ENCODE measurements at places on chromosomes 7 and 10.

- DNase-seq, result no peak
Observed at GRCh38 chr7:122067077-122067476, 77.0 kb downstream of the AASS start.

- DNase-seq, result no peak
Observed at GRCh38 chr10:76047521-76047920, 616.1 kb downstream of the LRMDA start.

DNA sequence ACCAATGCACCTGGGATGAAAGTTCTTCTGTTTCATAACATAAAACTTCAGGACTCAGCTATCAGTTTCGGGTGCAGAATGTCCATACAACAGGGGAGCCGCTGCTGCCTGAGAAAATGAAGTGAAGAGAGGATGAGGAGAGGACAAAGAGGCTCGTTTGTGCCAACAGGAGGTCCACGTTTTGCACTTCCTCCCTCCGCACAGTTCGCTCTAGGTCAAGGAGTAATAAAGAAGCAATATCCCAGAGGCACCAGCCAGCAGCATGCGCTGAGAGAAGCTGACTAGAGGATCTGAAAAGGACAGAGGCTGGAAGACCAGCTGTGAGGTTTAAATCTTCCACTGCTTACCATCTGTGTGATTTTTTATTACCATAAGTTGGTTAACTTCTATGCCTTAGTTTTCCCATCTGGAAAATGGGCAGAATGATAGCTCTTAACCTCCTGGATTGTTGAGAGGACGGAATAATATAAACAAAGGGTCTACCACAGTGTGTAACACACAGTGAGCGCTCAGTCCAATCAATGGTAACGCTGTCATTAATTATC lies 709 bp downstream of the GPAM start:
- DNase-seq, result no peak

- DNase-seq, result no peak
Observed at GRCh38 chr7:128035712-128036111, 4.5 kb upstream of the LRRC4 start.

DNA sequence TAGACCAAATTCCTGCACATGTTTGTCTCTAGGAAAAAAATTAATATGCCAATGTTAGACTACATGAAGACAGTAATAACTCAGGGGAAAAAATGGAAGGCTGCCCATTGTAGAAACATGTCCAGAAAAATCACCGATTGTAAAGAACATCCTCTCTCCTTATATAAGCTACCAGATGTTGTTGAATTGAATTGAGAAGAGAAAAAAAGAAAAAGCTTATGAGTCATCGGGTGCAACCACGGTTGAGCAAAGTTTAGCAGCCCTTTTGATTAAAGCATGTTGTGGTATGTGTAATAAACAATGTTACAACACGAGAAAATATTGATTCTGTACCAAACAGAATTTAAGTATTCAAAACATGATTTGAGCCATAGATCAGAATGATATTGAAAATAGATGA lies 102.3 kb upstream of the ARHGAP21 start:
- no peak for DNase-seq

DNA sequence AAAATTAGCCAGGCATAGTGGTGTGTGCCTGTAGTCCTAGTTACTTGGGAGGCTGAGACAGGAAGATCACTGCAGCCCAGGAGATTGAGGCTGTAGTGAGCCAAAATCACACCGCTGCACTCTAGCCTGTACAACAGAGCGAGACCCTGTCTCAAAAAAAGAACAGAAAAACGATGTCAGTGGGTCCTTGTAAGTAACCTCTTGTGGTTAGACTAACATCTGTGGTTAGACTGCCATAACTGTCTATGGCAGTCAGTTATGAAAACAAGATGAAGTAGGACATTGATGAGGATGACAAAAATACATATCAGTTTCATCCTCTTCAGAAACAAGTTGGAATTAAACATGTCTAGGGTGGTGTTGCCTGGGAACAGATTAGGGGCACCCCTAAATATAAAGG lies 53.3 kb downstream of the AKAP9 start:
- DNase-seq, result no peak

GRCh38 chr7:148909568-148909967 lies 25.5 kb upstream of the EZH2 start:
- DNase-seq, result no peak

- DNase-seq, result no peak
Observed at GRCh38 chr10:91909117-91909677, at the start of gene FGFBP3. Gene FGFBP3, minus strand, starts transcription at chr10:91909486. Its CDS starts 517 bp downstream, at chr10:91908969.

DNA sequence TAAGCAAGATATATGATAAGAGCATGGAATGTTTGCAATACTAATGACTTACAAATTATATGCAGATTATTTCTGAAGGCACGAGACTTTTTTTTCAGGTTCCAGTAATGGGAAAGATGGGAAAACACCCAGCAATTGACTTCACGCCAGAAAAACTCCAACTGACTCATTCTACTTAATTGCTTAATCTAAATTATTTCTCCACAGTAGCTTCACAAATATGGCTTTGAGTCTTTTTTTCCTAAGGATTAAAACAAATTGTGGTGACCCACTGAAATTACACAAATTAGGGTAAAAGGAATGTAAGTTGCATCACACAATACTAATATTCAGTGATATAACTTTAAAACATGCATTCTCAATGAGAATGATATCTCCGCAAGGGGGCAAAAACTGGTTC lies 138.7 kb downstream of the GNAI1 start:
- DNase-seq, result no peak

- no peak for DNase-seq
Observed at GRCh38 chr7:118169146-118169545, 14.8 kb upstream of the LSM8 start.

DNA sequence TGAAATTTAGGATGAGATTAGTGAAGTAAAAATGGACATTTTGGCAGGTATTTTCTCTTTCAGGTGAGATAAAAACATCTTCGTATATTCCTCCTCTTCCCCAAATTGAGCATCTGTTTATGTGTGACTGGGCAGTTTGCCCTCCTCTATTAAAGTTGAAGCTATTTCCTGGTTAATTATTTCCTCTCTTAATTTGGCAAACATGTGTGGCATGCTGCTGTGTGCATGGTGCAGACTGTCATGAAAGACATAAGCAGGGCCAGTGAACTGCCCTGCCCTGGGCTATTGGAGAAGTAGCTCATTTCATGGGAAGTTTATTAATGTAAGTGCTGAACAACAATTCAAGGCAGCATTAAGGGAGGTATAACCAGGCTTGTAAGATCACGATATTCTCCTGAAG lies 52.6 kb downstream of the EVX1 start:
- DNase-seq, result no peak

DNA sequence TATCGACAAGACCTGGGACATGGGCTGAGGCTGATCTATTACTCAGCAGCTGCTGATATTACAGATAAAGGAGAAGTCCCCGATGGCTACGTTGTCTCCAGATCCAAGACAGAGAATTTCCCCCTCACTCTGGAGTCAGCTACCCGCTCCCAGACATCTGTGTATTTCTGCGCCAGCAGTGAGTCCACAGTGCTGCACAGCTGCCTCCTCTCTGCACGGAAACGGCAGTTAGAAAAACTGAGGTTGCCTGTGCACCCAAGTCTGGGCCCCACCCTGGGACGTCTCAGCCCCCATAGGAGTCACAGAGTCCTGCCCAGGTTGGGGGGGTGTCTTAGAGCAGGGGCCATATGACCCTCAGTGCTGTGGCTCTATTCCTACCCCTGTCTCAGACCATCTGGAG lies 167.4 kb upstream of the PRSS58 start:
- DNase-seq, result no peak

- no peak for DNase-seq
Observed at GRCh38 chr7:103718482-103719061, 270.9 kb downstream of the RELN start.

DNA sequence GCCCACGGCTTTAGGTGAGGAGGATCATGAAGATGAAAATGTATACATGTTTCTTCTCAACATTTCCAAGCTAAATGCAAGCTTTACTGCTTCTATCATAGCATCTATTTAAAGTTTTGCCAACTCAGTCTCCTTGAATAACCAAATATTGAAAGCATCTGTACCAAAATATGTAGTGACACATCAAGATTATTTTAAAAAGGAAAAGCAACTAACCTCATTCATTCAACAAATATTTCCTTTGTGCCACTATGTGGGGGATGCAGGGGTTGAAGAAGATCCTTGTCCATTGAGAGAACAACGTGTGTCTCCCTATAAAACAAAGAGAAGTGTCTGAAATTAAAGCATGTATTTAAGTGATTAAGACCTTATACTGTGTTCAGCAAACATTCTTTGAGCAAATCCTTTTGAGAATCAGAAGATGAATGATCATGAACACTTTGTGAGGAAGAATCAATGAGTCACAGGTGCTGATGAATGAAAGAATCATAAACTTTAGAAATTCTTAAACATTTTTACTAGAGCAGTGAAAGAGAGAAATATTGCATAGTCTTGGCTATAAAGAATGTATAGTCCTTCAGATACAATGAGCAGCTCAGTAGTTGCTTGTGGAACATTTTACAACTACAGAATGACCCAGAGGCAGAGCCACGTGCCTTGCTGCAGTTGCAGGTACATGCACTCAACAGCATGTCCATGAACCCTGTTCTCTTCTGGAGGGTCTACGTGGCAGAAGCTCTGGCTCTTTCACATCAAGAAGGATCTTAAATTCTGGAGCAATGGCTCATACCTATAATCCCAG lies 13.9 kb downstream of the TAS2R60 start:
- no peak for DNase-seq

DNA sequence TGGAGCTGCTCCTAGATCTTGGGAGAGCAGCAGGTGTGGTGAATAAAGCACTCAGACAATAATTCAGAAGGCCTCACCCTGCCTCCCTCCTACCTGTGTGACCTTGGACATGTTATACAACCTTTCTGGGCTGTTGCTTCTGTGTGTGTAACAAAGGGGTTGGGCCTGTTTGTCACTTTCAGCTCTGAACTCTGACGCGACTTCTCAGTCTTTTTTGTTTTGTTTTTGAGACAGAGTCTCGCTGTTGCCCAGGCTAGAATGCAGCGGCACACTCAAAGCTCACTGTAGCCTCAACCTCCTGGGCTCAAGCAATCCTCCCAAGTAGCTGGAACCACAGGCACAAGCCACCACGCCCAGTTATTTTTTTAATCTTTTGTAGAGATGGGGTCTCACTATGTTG lies 89.3 kb downstream of the DNMBP start:
- no peak for DNase-seq

DNA sequence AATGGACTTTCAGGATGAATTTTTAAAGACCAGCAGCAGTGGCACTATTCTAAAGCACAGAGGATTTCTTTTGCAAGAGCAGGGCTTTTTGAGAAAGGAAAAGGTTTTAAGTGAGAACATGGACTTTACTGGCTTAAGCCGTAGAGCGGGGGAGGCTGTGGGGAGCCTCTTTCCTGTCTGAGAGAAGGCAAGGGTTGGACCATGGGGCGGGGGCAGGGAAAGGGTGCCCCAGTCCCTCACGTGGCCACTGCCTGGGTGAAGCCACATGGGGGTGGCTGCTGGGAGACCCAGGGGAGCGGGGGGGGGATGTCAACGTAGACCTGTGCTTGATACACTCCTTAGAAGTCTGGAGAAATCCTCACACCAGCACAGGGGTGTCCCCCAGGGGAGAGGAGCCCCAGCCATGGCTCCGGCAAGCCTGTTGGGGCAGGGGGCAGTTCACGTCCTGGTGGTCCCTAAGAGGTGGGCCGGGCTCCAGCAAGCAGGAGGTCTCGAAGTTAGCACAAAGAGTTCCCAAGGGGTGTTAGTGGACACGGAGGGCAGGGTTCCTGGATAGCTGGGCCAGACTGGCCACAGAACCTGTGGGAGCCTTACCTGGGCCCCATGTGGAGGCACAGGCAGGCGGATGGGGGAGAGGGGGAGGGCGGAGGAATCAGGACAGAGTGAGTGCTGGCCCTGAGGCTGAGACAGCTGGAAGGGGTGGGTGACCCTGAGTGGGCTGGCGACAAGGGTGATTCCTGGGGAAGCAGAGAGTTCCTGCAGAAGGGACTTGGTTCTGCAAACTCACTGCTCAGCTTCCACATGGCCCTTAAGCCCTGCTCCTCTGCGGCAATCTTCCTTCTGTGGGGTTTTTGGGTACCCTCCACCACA lies 36.9 kb upstream of the ELFN1 start:
- DNase-seq, result no peak

GRCh38 chr7:132509643-132510042 lies 66.6 kb downstream of the PLXNA4 start:
- no peak for DNase-seq

DNA sequence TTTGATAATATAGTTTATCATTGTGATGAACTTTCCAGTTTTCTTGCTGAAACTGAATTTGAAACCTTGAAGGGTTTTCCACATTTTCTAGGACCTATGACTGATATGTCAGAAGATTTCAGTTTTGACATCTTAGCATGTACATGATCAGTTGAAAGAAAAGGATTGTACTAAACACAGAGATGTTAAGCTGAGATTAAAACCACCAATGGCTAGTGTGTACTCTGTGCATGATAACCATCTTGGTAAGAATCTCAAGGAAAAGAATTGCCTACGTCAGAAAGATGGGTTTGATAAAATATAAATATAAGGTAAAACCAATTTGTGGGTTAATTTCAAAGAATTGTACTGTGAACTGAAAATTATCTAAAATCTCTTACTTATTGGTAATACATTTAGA lies 776.4 kb downstream of the GATA3 start:
- DNase-seq, result no peak

DNA sequence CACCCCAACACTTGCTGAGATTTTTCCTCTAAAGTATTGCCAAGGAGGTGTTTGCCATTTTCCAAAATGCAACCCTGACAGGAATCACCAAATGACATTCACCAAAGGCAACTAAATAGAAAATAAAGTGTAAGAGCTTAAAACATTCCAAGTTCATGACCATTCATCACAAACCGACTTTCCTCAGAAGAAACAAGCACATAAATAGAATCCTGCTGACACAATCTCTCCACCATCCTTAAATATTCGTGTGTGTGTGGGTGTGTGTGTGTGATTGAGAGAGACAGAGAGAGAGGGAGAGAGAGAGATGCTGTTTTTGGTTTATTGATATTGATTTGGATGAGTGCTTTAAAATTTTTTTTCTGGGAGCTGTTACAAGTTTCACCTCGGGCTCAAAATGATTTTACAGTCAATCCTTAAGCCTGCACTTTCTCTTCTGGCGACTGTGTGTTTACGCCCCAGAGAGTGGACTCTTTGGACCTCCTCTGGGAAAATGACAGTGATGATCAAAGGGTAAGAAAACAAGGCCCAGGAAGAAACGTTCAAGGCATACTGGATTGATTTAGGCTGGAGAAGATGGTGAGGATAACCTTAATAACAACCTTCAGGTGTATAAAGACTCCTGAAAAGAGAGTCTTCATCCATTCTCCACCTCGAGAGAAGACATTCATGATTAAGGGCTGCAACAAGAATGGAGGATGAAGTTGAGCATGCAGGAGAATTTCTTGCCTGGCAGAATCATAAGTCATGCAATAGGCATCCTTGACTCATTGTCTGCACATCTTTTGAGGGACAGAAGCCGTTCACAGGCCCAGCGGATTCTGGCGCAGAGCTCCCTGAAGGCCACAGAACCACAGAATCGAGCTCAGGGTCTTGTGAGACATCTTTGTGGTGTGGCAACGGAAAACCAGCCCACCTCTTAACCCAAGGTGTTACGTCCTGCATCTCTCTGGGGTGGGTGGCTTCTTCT lies 104.4 kb upstream of the FGFR2 start:
- no peak for DNase-seq

DNA sequence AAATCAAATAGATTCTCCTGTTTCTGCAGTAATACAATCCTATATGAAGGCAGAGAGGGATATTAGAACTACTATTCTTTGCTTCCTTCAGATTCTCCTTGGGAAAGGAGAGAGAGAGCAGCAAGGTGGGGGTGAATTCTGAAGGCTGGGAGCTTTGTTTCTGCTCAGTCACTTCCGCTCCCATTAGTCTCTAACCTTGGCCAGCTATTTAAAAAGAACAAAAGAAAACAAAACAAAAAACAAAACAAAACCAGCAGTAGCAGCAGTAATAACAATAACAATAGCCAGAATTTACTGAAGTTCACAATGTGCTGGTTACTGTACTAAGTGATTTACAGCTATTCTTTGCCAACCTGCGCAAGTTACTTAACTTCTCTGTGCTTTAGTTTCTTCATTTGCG lies 9.9 kb downstream of the GPR85 start:
- no peak for DNase-seq

All from T-helper 22 cell (primary cell).